Foreskin keratinocyte (primary cell): ENCODE measurements at places on chromosomes 6 and 20. TPM values are rescaled to one million over a fixed set of nuclear protein-coding genes. Genes with fewer than 3 reads are reported as not detected.

GRCh38 chr6:137571854-137572253 is 77.7 kb upstream of the OLIG3 start:
- peak; percentile 30 for DNase-seq

GRCh38 chr6:142845143-142845571 is 99.8 kb downstream of the HIVEP2 start:
- no peak for DNase-seq

- no peak for DNase-seq
These were observed 69.0 kb downstream of the CEP57L1 start for GRCh38 chr6:109164331-109164730.

- DNase-seq: no peak
These were observed 161.4 kb downstream of the TBXT start for GRCh38 chr6:166005944-166006899.

DNA sequence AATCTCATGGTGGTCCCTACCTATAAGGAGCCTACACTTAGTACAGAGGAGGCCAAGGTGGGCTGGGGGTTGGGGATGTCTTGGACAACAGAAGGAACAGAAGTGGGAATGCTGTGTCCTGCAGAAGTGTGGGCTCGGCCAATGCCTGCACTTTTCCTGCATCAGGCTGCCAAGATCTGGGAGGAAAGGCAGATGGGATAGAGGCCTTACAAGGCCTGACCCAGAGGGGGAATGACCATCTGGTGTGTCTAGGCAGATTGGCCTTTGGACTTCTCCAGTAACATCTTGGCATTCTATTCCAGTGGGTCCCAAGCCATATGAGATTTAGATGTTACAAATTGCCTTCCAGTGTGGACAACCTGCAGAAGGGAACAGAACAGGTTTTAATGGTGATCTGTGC is 124.7 kb upstream of the GPR6 start:
- DNase-seq: no peak

GRCh38 chr6:140460267-140460666 is 1085.8 kb upstream of the CITED2 start:
- no peak for DNase-seq

DNA sequence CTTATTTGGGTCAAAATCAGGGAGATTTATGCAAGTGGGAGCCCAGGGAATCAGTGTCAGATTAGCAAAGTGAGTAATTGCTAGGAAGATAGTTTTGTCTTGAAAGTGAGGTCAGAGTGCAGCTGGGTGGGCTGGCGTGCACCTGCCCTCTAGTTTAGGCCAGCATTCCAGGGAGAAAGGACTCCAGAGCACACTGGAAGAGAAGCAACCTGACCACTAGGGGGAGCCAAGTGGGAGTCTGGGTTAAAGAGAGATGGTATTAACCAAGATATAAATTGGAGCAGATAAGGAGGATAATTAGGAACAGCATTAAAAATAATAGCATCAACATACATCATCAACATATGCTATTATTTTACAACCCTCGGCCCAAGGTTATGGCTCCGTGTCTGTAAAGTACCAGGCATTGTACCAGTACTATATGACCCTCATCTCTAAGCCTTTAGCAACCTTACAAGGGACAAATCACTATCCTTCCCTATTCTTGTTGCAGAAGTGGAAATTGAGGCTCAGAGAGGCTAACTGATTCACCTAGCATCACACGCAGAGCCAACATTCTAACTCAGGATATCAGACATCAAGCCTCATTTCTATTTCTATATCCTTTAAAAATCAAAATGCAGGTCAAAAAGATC is 57.8 kb downstream of the SLC2A10 start:
- DNase-seq: peak; percentile 9

PLCB1 gene
- polyA plus RNA-seq: 0.08 TPM in 1 of 2 replicates, not detected in the other

SLC26A8 gene
- polyA plus RNA-seq: 0.01 and 0.13 TPM in 2 replicates

GPR63 gene
- polyA plus RNA-seq: 0.64 and 0.91 TPM in 2 replicates

NHSL1 gene
- polyA plus RNA-seq: 3.1 and 3.2 TPM in 2 replicates
